ENCODE measurements at places on chromosomes 1 and 21. TPM values are rescaled to one million over a fixed set of nuclear protein-coding genes. Genes with fewer than 3 reads are reported as not detected.

Gene PDZK1IP1
- 35.4 TPM for polyA plus RNA-seq

Gene BATF3
- 3.7 TPM for polyA plus RNA-seq

Gene SERINC2
- 134 TPM for polyA plus RNA-seq

Gene HSD3B2
- polyA plus RNA-seq, result 0.60 TPM

Gene ATP1A4
- polyA plus RNA-seq, result 0.22 TPM

Gene RNU1-3
- polyA plus RNA-seq, result not detected

Gene C1orf21
- polyA plus RNA-seq, result 39.5 TPM

Gene WNT2B
- polyA plus RNA-seq, result 1.2 TPM

Gene NUDT4B
- polyA plus RNA-seq, result 16.0 TPM

Gene OR2T35
- polyA plus RNA-seq, result not detected

Gene E2F2
- polyA plus RNA-seq, result 2.4 TPM

Gene ZNF593OS
- polyA plus RNA-seq, result not detected

Gene RAP1GAP
- 47.4 TPM for polyA plus RNA-seq

Gene NBL1
- 245 TPM for polyA plus RNA-seq

Gene VWA1
- polyA plus RNA-seq, result 2.4 TPM

Gene GPR161
- polyA plus RNA-seq, result 0.92 TPM

Gene AIM2
- not detected for polyA plus RNA-seq

Gene SHISAL2A
- polyA plus RNA-seq, result not detected

Gene CELA3A
- 13.8 TPM for polyA plus RNA-seq

Gene FAM72B
- 2.6 TPM for polyA plus RNA-seq

Gene GJA9
- 0.50 TPM for polyA plus RNA-seq
